Stimulated activated CD4-positive, alpha-beta T cell treated with anti-CD3 and anti-CD28 coated beads, Interleukin-4, amount 100 ng/mL, for 24 hours (primary cell): ENCODE measurements at places on chromosomes 2 and 18.

- no peak for DNase-seq
These were observed 24.6 kb upstream of the NOTO start for GRCh38 chr2:73177645-73178255.

DNA sequence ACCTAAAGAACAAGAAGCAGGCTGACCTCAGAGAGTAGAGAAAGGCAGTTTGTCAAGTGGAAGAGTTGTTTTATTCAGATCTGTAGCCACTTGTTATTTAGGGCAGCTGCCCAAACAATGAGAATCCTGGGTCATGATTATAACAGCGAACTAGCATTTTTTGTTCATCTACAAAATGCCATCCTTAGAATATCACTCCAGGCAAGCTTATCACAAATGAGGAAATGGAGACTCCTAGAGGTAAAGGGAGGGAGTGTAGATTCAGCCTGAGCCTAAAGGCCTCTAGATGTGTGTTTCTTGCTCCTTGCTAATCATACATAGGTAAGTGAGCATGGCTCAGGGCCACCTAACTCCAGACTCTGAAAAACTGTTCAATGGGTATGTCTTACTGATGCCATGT, 126.1 kb downstream of the HNMT start:
- no peak for DNase-seq

DNA sequence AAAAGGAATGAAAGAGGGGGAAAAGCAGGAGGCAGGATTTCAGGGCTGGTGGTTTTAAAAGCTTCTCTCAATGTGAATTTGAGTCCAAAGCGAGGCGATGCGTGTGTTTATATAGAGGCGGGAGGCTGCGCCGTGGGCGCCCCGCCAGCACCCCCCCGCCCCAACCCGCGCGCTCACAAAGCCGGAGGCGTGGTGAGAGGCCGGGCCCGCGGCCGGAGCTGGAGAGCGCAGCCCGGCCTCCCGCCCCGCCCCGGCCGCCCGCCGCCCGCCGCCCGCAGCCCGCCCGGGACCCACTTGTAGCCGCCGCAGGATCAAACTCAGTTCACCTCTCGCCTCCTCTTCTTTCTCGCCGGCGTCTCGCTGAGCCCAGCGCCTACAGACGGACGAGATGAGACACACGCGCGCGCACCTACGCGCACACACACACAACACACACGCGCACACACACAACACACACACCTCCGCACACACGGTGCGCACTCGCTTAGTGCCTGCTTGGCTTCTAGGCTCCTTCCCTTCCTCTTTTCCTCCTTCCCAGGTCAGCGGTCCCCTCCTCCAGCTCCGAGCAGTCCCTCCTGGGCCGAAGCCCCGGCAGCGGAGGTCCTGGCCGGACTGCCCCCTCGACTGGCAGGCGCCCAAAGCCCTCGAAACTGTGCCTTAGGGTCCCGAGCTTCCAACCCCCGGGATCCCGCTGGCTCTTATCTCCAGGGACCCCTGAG, 1.3 kb upstream of the CYP26B1 start:
- DNase-seq, result no peak

GRCh38 chr2:30679426-30680088, 127.7 kb downstream of the CAPN13 start:
- DNase-seq, result no peak

- no peak for DNase-seq
These were observed 14.6 kb upstream of the KIDINS220 start for GRCh38 chr2:8851811-8852560.

GRCh38 chr18:34624551-34624950, 85.5 kb upstream of the DTNA start:
- no peak for DNase-seq

- DNase-seq, result no peak
These were observed 202.1 kb upstream of the REV1 start for GRCh38 chr2:99691926-99692325.

DNA sequence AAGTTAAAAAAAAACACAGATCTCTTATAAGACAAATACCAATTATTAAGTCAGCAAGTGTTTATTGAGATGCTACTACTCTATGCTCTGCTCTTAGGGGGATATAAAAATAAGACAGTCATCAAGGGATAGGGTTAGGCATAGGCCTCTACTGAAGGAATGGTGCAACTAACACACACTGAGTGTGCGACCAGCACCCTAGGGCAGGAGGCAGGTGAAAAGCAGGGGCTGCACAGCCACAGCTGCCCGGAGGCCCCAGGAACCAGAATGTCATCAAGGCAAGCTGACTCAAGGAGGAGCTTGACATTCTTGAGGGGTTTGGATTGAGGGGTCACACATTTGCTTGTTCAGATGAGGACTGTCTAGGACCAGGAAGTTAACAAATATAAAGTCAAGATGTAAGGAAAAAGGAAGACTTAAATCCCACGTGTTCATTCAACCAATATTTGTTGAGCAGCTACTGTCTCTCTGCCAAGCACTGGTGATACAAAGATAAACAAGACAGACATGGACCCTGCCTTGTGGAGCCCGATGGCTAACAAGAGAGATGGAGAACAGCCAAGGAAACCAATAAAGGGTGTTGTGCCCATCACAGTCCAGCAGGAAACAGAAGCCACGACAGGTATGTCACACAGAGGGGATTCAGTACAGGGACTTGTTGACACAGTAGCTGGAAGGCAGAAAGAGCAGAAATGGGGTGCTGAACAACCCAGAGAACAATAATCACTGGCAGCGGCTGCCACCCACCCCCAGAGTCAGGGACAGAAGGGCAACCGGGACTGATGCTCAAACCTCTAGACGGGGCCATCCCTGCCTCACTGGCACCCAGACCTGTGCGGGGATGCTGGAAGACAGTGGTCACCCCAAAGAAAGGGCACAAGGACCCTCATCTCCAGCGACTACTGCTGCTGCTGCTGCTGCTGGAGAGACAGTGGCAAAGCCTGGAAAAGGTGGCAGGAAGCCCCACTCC, 45.8 kb upstream of the MAL start:
- DNase-seq, result no peak

GRCh38 chr2:57407772-57408201, 638.8 kb upstream of the VRK2 start:
- no peak for DNase-seq

- DNase-seq, result no peak
These were observed 26.9 kb upstream of the RAB27B start for GRCh38 chr18:54801374-54801773.

GRCh38 chr2:210667711-210668110, 111.3 kb downstream of the CPS1 start:
- DNase-seq, result no peak

DNA sequence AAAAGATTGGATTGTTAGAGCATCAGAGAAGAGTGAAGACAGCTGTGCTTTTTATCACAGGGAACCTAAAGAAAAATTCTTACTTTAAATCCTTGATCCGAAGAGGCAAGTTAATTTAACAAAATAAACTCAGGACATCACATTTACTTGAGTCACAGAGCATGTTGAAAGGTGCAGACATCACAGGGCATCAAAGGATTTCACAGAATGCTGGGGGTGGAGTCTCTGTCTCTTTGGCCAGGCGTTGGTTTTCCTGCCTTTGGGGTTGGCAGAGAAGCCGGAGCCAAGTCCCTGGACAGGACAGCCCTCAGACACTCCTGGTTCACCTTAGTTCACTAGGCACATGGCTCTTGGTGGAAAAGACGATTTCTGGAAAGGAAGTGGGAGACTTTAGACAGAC, 56.3 kb downstream of the SH3RF3 start:
- DNase-seq, result no peak

- no peak for DNase-seq
These were observed 30.0 kb downstream of the MYO7B start for GRCh38 chr2:127565261-127566138.

- DNase-seq, result no peak
These were observed 330.9 kb downstream of the SLC8A1 start for GRCh38 chr2:40120957-40121356.

- DNase-seq, result no peak
These were observed 18.8 kb downstream of the METTL21A start for GRCh38 chr2:207606399-207606798.
